T-cell (primary cell): ENCODE measurements at places on chromosomes 11 and 22.

DNA sequence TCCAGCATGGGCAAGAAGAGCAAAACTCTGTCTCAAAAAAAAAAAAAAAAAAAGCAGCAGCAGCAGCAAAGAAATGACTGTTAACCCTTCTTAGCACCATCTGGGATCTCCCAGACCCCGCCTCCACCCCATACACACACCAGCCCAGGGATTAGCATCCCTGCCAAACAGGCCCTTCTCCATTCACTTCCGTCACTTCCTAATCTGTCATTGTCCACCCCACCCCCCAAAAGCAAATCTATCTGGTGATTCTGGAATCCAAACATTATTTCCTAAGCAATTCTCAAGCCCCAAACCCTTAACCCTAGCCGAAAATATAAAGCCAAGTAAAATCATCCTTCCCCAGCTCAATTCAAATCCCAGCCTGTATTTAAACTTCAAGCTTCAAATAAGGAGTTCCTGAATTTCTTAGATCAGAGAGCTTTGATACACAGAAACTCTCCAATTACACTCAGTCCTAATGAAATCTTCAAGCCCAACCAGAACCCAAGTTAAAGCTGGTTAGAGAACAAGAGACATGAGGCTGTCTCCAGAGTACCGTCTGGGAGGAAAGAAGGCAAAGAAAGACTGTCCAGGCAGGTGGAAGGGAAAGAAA lies 6.0 kb upstream of the AHNAK start:
- no peak for DNase-seq

- DNase-seq, result no peak
Observed at GRCh38 chr22:45211848-45212247, 28.8 kb downstream of the KIAA0930 start.

GRCh38 chr11:130617001-130617400 lies 168.6 kb downstream of the ADAMTS15 start:
- no peak for DNase-seq

GRCh38 chr11:1494650-1495049 lies 8.1 kb upstream of the MOB2 start:
- no peak for DNase-seq
